ENCODE measurements at places on chromosomes 5 and 9.

GRCh38 chr5:56175488-56175887 is 57.6 kb downstream of the ANKRD55 start:
- DNase-seq = no peak

- no peak for DNase-seq
These were observed 206.4 kb upstream of the EGFLAM start for GRCh38 chr5:38051711-38052511.

GRCh38 chr5:142905348-142905747 is 135.2 kb downstream of the ARHGAP26 start:
- no peak for DNase-seq

GRCh38 chr5:101112645-101113044 is 209.6 kb upstream of the ST8SIA4 start:
- DNase-seq = no peak

DNA sequence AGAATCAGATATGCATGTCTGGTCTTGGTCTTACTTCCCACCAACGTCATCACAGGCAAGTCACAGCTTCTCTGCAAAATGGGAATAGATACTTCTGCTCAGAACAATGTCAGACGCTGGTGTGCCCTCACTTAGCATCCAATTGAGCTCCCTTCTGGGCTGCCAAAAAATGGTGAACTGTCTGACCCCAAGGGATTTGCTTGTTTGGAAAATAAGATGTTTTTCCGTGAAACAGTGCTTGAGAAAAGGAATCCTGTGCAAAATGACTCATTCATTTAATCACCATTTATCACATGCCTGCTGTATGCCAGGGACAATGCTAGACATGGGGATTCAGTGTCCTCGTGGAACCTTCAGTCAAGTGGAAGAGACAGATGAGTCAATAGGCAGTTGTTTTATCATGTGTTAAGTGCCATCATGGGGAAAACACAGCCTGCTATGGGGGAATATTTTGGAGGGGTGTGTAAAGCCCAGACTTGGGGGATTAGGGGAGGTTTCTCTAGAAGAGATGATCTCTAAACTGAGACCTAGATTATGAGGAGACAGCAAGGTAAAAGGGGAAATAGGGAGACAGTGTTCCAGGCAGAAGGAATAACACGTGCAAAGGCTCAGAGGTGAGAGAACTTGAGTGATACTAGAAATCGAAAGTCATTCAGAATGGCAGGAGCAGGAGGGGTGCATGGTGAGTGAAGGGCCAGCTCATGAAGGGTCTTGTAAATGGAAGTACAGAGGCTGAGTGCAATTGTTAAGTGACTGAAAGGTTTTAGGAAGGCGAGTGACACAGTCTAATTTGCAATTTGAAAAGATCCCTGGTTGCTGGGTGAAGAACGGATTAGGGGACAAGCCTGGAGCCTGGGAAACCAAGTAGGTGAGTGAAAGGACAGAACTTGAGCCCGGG is 3.9 kb downstream of the NIPAL4 start:
- no peak for DNase-seq

- no peak for DNase-seq
These were observed 36.5 kb upstream of the ASTN2 start for GRCh38 chr9:117451311-117451710.

DNA sequence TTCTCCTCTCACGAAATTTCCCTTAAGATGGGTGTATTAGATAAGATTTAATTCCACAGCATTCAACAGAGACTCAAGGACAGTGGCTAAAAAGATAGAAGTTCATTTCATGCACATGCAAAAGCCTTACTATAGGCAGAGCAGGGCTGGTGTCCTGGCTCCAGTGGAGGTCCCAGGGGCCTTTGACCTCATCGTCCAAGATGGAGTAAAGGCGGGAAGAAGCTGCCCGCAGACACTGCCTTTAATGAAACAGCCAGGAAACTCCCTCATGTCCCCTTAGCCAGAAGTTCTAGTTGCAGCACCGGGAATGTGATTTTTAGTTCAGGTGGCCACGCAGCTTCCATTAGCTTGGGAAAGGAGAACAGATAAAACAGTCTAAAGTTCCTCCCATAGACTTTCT is 190.3 kb downstream of the TLE4 start:
- DNase-seq = no peak

- DNase-seq = no peak
These were observed 26.7 kb downstream of the SRFBP1 start for GRCh38 chr5:121988488-121988887.

DNA sequence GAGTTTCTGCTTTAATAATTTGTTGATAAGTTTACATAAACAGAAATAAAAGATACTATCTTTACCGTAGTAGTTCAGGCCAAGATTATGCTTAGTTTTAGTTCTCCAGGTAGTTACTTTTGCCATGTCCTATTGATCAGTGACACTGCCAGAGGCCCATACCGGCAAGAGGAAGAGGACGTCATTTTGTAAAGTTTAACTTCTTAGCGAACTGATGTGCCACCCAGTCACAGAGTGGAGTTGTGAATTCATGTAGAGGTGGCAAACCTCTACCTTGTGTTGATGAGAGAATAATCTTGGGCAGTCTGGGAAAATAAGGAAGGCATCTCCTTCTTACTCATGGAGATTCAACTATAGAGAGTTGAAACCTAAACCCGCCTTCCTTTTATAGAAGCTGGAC is 21.8 kb downstream of the RGMB start:
- no peak for DNase-seq

- no peak for DNase-seq
These were observed 1926.3 kb upstream of the WWC1 start for GRCh38 chr5:166365164-166365563.
